Lung microvascular endothelial cell (primary cell): ENCODE measurements at places on chromosomes 2 and 18. TPM values are rescaled to one million over a fixed set of nuclear protein-coding genes. Genes with fewer than 3 reads are reported as not detected.
A peak's percentile ranks its signal among the peaks of the same experiment; 100 is the strongest.

DNA sequence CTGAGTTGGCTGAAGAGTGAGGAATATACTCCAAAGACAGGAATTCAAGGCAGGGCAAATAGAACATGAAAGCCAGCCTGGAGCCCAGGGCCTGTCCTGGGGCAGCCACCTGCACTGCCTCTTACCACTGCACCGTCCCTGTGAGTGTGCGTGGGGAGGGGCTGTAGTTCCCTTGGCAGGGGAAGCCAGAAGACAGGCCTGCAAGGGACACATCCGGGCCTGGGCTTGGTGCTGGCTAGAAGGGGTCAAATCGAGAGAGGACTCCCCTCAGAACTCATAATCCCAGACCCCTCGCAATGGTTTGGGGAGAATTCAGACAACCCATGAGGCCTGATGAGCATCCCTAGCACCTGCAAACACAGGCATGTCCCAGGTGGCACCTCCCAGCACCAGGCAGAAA lies 87.0 kb downstream of the HDAC4 start:
- no peak for DNase-seq

DNA sequence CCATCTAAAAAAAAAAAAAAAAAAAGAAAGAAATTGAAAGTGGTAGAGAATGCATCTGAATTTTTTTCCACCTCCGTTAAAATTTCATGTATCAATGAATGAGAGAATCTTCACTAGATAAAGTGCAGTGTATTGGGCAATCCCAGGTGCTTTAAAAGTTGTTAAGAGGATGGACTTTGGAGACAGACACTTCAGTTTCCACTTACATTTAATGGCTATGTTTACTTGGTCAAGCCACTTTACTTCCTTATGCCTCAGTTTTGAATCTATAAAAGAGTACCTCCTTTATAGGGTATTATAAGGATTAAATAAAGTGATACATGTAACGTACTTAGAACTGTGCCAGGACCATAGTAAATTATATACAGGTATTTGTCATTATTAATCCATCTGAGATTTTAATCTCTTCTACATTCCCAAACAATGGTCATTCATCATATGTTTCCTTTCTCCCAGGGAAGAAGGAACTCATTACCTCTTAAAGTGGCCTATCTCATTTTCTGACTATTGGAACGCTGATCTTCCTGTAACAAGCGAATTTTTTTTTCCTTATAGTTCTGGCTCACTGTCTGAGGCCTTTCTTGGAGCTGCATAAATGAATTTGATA lies 29.1 kb upstream of the TANK start:
- peak; percentile 60 for DNase-seq

GRCh38 chr2:63772061-63772460 lies 69.6 kb upstream of the UGP2 start:
- no peak for DNase-seq

- peak; percentile 49 for DNase-seq
Measured at GRCh38 chr18:9808295-9809241, 77.2 kb upstream of the TXNDC2 start.

DNA sequence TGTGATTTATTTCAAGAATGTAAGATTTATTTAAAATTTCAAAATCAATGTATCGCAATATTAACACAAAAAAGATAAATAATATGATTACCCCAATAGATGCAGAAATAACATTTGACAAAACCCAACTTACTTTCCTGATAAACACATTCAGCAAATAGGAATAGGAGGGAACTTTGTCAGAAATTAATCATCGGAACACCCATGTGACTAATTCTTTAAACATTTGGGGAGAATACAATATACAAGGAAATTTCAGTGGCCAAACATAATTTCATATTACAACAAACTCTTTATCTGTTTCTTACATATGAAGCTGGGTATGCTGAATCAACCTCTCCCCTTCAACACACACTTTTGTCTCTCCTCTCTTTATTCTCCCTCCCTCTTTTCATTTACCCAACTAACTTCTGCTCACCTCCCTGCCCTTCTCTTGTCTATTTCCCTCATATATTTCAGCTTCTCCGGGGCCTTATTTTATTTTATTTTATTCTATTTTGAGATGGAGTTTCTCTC lies 309.6 kb upstream of the CNTNAP5 start:
- no peak for DNase-seq

DNA sequence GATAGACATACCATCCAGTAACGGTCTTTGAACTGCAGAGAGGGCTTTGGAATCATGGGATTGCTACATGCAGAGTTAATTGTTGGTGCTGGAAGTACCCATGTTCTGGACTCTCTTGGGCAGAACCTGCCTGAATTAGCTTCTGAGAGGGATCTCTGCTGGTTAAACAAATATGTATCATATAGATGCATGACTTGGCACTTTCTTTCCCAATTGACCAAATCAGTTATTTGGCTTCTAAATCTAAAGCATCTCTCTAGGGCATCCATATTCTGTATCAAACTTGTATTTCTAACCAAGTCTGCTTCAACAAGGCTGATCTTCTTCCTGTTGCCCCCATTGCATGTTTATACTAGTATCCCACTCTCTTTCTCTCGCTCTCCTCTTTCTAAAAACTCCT lies 336.7 kb upstream of the CELF4 start:
- no peak for DNase-seq

DNA sequence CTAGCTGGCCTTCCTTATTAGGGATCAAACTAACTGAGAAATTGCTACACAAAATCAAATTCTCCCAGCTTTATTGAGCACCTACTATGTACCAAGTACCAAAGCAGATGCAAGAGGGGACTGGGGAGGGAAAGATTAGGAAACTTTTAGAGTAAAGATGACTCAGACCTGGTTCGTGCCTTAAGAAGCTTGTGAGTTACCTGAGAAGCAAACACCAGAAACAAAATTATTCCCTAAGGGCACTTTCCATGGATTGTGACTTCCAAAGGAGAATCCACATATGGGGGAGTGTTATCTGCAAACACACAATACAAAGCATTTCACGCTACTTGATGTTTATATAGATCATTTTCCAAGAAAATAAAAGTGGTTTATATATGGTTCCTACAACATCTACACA lies 326.9 kb upstream of the HNRNPA3 start:
- DNase-seq = no peak

- no peak for DNase-seq
Measured at GRCh38 chr2:173205375-173205774, 129.7 kb downstream of the MAP3K20 start.

DNA sequence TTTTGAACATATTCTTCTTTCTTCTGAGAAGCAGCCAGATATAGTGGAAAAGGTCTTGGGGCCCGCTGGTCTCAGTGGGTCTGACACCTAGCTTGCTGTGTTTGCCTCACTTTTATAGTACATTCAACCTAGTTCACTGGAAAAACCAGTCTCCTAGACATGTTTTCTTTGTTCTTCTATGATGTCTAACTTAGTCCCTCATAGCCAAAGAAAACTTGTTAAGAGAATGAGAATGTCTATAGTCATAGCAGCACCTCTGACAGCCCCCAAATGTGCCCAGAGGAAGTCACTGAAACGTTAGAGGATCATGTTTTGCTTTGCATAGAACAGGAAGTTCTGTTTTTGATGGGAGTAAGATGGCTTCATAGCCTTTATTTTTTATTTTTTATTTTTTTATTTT lies 40.3 kb downstream of the TNFRSF11A start:
- no peak for DNase-seq

DNA sequence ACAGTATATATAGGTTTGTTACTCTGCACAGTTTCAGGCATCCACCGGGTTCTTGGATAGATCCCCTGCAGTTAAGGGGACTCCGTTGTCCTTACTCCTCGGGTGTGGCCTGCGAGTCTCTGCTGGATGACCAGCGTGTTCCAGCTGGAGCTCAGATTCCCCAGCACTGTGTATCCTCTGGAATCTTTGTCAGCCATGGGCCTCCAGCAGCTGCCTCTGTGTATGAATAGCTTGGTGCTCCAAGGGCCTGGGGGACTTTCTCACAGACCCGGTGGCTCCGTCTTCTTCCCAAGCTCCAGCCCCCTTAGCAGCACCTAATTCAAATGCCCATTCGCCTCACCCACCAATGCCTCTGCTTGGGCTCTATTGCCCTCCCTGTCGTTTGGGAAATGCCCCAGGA lies 6.3 kb downstream of the ANO7 start:
- no peak for DNase-seq

DNA sequence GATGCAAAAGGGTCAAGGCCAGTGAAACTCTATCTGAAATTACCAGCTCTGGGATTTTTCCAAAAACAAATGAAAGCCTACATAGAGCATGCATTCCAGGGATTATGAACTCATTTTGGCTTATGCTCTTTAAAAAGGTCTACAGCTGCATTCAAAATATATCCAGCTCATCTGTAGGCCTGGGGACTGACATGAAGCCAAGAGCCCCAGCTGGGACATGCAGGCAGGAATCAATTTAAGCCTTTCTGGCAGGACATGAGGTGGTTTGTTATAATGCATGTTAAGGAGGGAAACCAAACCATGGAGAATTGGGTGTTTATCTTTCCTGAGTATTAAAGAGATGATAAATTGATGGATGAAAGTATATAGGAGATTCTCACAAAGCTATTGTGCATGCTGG lies 164.5 kb downstream of the RBM43 start:
- no peak for DNase-seq

DNA sequence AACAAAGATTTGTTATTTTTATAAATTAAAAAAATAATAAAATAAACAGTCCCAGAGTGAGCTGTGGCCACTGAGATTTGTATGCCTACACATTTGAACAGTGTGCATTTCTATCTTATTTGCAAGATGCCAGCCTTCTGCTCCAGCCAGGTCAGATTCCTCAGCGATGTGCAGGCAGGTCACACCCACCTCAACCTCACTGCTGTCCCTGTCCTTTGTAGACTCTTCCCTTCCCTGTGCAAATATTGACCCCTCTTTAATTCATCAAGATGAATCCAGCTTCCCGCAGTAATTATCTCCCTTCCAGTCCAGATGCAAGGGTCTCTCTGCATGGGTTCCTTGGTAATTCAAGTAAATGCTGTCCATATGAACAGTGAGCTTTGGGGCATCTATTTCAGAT lies 256.2 kb downstream of the PIEZO2 start:
- DNase-seq = no peak

- DNase-seq = no peak
Measured at GRCh38 chr2:73366060-73366459, 19.6 kb upstream of the ALMS1 start.

- no peak for DNase-seq
Measured at GRCh38 chr2:138018866-138019688, 54.8 kb downstream of the HNMT start.

DNA sequence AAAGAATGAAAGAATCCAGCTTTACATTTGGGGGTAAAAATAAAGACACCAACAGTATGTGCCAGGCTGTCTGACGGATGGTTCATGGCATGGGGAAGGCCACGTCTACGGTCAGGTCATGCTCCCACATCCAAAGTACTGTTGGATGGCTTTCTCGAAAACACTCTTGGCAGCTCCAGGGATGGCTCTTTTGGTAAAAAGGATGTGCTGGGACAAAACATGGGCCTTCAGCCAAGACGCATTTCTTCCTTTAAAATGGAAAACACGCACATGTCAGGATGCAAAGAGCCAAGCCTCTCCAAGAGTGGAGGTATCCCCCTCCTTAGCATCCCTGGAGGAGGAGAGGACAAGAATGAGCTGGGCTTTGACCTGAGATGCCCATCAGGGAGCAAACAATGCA lies 376.5 kb upstream of the KLHL29 start:
- no peak for DNase-seq

- DNase-seq = no peak
Measured at GRCh38 chr2:28563869-28564268, 68.0 kb downstream of the PLB1 start.

- no peak for DNase-seq
Measured at GRCh38 chr2:23659328-23659727, 267.6 kb downstream of the ATAD2B start.

DNA sequence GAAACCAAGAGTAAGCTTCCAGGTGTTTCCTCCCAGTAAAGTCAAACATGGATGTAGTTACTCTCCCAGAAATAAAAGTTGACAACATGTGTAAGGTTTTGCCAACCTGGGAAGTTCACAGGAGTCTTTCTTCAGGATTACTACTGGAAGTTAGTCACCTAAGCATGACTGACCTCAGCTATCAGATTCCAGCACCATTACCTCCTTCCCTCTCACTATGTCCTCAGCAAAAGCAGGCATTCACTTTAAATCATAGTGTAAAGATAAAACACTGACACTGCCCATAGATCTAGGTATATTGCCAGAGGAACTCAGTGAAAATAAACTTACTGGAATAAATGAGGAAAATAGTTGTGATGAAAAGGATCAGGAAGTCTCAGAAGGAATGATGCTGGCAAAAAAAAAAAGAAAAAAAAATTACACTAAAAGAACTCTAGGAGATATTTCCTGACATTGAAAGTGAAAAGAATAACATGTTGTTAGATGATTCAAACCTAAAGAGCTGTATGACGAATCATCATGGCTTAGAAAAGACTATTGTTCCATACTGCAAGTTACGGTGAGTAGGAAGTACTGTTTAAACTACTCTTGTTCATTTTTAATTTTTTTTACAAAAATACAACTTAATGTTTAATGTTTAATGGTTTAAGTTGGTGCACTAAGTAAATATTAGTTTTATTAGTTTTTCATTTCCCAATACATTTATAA lies 484.5 kb upstream of the ZNF804A start:
- DNase-seq = no peak

DNA sequence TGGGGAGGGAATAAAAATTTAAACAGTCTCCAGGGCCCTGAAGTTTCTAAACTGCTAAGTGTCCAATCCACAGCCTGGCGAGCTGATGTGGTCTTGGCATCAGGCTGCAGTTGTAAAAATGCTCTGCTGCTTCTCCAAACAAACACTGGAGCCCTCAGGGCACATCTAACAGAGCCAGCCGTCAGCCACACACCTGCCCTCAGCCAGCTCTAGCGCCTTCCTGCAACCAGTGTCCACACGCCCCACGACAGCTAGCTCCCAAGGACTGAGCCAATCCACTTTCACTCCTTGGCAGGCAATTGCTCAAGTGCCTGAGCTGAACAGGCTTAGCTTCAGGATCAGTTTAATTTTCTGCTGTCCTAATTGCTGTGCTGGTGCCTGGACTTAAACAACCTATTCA lies 446.4 kb upstream of the RAB12 start:
- no peak for DNase-seq

STEAP3 gene
- total RNA-seq = 4.6 and 7.2 TPM in 2 replicates

NAB1 gene
- 20.3 and 46.4 TPM in 2 replicates for total RNA-seq

CCDC85A gene
- 1.4 and 2.6 TPM in 2 replicates for total RNA-seq

GNLY gene
- total RNA-seq = not detected in 2 replicates

CENPA gene
- total RNA-seq = 2.8 and 7.8 TPM in 2 replicates

LHCGR gene
- total RNA-seq = not detected in 2 replicates

NT5C1B gene
- total RNA-seq = not detected in 2 replicates

PTPRM gene
- 29.6 and 40.1 TPM in 2 replicates for total RNA-seq

IMP4 gene
- 63.9 and 88.7 TPM in 2 replicates for total RNA-seq

ALPG gene
- total RNA-seq = not detected in 2 replicates

PMAIP1 gene
- total RNA-seq = 9.2 and 13.7 TPM in 2 replicates

CFC1 gene
- total RNA-seq = not detected in 2 replicates

RETSAT gene
- 50.3 and 63.5 TPM in 2 replicates for total RNA-seq

ADCYAP1 gene
- not detected in 2 replicates for total RNA-seq

NEU2 gene
- total RNA-seq = not detected in 2 replicates

TGFA gene
- 7.8 and 16.3 TPM in 2 replicates for total RNA-seq

MOB4 gene
- 23.1 and 25.4 TPM in 2 replicates for total RNA-seq

REEP1 gene
- 4.8 and 14.5 TPM in 2 replicates for total RNA-seq

ANKRD30BL gene
- total RNA-seq = not detected in 2 replicates

REG1B gene
- not detected in 2 replicates for total RNA-seq

C1QL2 gene
- total RNA-seq = not detected in 2 replicates

ADAM17 gene
- total RNA-seq = 39.7 and 40.7 TPM in 2 replicates

SCN2A gene
- under 0.01 TPM in 1 of 2 replicates, not detected in the other for total RNA-seq
